ENCODE measurements at places on chromosomes 1 and 21.

- no peak for DNase-seq
Measured at GRCh38 chr1:116306840-116307442, 66.1 kb upstream of the ATP1A1 start.

GRCh38 chr1:83123019-83123418, 875.9 kb downstream of the TTLL7 start:
- no peak for DNase-seq

DNA sequence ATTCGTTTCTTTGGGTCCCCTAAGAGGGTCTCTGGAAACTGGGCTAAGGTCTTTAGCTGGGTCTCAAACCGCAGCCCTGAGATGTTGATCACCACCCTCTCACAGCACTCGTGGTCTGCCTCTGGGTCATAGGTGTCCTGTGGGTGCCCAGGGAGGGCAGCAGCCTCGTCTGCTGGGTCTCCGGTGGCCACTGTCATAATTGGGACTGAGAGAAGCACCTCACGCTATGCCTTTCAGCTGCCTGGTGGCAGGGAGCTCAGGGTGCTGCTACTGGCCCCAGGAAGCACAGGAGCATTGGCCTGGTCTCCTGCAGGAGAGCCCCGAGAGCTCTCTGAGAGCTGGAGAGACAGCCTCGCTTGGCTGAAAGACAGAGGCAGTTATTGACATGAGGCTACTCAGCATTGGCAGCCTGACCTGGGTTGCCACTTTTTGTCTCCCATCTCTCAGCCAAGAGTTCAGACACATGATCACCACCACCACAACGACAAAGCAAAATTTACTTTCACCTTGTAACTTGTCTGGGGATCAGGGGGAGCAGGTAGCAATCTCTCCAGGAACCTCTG, 1.5 kb downstream of the KCNA2 start:
- DNase-seq: no peak

DNA sequence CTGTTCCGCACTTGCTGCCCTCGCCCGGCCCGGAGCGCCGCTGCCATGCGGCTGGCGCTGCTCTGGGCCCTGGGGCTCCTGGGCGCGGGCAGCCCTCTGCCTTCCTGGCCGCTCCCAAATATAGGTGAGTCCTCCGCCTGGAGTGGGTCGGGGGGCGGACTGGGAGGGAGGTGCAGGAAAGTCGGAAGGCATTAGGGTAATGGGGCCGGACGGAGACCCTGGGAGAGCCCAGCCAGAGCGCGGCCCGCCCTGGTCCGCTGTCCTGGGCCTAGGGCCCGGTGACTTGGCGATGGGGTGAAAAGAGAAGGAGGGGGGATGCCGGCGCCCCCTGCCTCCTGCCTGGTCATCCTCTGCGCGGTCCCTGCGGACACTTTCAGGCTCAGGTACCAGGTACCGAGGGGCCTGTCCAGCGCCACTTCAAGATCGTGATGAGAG, 243 bp downstream of the ADAM15 start:
- DNase-seq: no peak

DNA sequence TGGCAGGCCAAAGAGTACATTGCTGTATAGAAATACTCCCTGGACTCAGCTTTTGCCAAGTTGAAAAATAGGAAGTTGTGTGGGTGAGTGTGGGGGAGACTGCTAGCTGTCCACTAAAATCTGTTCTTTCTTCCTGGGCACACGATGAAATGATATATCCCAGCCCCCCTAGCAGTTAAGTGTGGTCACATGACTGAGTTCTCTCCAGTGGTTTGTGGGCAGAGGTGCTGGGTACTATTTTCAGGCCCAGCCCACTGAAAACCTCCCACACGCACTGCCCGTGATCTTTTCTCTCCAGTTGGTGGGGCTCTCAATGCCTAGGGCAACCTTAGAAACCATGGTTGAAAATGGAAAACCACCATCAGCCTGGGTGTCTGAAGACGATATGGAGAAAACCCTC, 119.7 kb upstream of the LMO4 start:
- DNase-seq: no peak

- no peak for DNase-seq
Measured at GRCh38 chr1:35748326-35748725, 21.5 kb downstream of the CLSPN start.

GRCh38 chr1:18109756-18110597, 2.4 kb downstream of the IGSF21 start:
- DNase-seq: peak; percentile 91

DNA sequence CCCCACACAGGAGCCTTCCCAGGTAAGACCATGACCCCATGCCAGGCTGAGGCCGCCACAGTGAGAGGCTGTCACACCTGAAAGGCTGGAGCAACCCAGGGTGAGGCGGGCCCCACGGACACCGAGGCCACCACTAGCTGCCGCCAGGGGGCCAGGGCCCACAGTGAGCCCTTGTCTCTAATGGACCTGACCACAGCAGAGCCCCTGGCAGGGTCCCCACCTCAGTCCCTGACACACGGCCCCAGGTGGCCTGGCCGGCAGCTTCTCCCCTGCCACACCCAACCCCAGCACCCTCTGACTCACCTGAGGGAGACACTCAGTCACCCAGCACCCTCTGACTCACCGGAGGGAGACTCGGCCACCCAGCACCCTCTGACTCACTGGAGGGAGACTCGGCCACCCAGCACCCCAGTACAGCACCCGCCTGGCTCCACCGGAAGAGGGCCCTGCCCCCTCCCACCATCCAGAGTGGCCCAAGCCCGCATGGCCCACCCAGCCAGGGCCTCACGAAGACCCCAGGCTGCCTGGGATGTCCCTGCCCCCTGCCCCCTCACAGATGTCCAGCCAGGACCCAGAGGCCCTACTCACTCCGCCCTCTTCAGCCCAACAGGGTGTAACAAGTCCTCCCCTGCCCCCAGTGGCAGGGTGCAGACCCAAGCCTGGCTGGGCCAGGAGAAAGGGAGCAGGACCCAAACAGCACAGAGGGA, 4.4 kb downstream of the DVL1 start:
- no peak for DNase-seq

DNA sequence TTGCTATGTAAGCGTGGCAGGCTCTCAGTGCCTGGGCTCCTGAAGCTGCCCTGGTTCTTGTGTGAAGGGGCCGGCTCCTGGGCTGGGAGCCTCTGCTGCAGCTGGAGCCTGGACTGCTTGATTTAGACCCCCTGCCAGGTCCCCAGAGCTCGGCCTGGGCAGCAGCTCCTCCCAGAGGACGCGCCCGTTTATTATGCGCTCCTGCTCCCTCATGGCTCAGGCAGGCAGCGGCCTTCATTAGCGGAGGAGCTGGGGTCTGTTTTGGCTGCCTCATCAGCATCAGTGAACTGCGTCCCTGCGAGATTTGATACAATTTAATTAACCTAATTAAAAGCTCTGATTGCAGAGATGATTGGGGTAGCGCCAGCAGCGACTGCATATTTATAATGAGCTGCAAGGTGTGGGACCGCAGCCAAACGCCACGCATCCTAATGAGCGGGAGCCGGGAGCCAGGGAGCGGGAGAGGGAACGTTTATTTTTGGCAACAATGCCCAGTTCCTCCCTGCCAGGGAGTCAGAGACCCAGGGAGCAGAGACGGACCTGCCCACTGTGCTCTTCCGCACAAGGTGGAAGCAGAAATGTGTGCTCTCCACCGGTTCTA, 16.6 kb downstream of the UTP11 start:
- peak; percentile 86 for DNase-seq

DNA sequence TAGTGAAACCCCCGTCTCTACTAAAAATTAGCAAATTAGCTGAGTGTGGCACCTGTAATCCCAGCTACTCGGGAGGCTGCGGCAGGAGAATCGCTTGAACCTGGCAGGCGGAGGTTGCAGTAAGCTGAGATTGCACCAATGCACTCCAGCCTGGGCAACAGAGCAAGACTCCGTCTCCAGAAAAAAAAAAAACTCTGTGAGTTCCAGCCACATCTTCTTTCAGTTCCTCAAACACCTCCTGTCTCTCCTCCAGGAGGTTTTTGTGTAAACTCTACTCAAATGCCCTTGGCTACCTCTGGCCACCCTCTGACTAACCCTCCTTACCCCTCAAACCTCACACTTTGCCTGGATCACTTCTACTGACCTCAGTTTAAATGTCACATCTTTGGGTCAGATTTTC, 38.1 kb downstream of the RCSD1 start:
- no peak for DNase-seq

DNA sequence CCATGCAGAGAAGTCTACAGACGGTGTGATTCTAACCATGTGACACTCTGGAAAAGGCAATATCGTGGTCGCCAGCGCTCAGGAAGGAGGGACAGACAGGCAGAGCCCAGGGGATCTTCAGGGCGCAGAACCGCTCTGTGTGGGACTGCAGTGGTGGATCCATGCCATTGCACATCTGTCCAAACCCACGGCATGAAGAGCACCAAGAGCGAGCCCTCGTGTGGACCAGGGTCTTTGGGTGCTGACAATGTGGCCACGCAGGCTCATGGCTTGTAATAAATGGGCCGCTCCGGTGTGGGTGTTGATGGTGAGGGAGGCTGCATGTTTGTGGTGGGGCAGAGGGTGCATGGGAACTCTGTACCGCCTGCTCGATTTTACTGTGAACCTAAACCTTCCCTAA, 25.3 kb upstream of the POFUT2 start:
- no peak for DNase-seq

GRCh38 chr1:208670778-208671177, 426.6 kb upstream of the PLXNA2 start:
- DNase-seq: no peak

Measured in H9 (cell line).